AG04449 (cell line): ENCODE measurements at places on chromosomes 7 and 10.

- DNase-seq, result no peak
These were observed 12.4 kb downstream of the KLF6 start for GRCh38 chr10:3772361-3773171.

- no peak for DNase-seq
These were observed 4.5 kb downstream of the ABCB1 start for GRCh38 chr7:87596136-87596535.

DNA sequence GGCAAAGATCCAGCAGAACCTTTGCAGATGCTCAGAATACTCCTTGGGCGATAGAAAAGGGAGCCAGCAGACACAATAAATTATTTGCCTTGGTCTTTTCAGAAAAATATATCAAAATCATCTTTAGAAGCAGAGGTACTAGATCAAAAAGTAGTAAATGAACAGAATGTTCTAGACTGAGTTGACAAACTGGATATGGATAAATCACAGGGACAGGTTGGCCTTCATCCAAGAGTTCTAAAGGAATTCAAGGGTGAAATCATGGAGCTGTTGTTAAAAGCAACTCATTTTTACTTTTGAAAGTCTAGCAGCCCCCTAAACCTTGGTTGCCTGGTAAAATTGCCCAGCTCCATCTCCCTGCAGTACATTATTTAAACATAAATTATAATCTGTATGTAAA, 99.1 kb downstream of the PLCE1 start:
- DNase-seq, result no peak

DNA sequence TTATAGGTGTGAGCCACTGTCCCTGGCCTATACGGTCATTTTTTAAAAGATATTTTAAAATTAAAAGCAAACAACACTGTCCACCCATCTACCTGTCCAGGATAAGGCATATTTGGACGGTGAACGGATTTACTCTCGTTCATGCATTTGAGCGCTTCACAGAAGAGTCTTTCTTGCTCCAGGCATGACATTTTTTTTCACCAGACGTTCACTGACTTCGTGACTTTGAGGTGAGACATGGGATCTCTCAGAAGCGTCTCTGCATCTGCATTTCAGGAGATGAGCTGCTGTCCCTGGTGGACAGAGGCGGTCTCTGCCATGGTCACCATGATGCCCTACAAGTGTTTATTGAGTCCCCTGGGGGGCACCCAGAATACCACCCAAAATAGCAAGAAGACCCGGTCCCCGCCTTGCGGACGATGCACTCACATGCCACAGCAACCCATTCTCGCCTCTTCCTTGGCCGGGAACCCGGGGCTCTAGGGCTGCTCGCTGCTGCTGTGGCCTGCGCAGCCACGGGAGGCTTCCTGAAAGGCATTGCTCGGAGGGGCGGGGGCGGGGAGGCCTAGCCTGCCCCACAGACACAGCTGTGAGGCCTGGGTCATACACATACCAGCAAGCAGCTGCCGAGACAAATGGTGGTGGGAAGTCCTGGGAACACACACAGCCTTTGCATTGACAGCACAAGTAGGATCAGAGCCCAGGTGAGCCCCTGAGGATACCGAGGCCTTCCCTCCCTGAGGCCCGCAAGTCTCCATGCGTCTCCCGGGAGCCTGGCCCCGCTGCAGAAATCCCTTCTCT, 84.4 kb downstream of the RGS10 start:
- DNase-seq, result no peak

DNA sequence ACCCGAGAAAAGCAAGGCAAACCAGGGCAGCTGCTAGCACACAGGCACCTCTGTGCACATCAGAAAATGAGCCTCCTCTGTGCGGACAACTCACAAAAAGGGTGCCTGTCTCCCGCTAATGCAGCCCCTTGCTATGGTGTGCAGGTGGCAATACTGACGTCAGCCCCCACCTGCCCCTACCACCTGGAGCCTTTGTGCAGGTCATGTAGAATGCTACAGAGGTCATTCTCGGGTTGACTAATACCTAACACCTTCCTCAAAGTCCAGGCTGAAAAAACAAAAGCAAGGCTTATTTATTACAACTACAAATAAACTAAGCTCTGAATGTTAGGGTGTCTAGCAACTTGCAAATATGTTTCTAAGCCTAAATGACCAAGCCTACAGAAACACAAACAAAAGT, 13.9 kb downstream of the PIP4K2A start:
- DNase-seq, result no peak

- no peak for DNase-seq
These were observed 147.5 kb upstream of the FRMD4A start for GRCh38 chr10:14478201-14478600.

GRCh38 chr7:51276967-51277366, 39.6 kb downstream of the COBL start:
- no peak for DNase-seq

- peak; percentile 56 for DNase-seq
These were observed 37.7 kb upstream of the ODAD2 start for GRCh38 chr10:28036587-28036986.

DNA sequence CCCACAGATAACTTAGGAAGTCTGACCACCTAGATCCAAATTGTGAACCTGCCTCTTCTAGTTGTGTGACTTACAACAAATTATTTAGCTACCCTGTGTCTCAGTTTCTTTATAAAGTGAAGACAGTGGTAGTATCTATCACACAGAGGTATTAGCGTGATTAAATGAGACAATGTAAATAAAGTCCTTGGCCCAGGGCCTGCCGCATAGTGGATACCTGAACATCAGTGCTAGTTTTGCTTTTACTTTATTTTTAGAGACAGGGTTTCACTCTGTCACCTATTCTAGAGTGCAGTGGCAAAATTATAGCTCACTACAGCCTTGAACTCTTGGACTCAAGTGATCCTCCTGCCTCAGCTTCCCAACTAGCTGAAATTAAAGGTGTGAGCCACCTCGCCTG, 177.1 kb downstream of the CDK14 start:
- no peak for DNase-seq

GRCh38 chr7:2819161-2819953, 24.8 kb downstream of the GNA12 start:
- no peak for DNase-seq

- DNase-seq, result no peak
These were observed 19.6 kb downstream of the C10orf62 start for GRCh38 chr10:97608991-97609561.

DNA sequence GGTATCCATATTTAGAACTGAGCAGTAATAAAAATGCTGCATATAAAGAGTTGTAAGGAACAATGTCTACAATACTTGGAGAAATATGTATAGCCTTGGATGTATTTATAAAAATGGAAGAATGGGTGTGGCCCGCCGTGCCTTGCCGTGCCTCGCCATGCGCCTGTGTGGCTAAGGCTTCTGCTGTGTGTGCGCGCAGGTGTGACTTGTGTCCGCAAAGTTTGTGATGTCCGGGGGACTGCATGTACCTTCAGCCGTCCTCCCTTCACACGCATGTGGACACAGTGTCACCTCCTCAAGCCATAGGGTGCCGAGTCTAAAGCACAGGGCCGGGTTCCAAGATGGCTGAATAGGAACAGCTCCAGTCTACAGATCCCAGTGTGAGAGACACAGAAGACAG, 9.8 kb downstream of the SAMD9 start:
- DNase-seq, result no peak

DNA sequence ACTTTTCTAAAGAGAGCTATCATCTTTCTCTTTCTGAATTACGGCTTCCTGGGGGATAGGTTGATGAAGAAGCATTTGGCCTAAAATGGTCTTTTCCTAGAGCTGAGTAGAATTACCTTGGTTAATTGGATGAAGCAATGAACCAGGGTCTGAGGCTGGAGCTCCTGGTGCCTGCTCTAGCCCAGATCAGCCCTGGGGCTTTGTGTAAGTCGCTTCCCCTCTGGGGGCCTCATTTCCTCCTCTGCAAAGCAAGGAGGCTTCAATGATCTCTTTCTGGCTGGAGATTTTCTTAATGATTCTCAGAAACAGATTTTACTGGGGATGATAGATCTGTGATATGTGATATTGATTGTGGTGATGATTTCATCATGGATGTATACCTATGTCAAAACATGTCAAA, 3.5 kb upstream of the CPA2 start:
- no peak for DNase-seq

DNA sequence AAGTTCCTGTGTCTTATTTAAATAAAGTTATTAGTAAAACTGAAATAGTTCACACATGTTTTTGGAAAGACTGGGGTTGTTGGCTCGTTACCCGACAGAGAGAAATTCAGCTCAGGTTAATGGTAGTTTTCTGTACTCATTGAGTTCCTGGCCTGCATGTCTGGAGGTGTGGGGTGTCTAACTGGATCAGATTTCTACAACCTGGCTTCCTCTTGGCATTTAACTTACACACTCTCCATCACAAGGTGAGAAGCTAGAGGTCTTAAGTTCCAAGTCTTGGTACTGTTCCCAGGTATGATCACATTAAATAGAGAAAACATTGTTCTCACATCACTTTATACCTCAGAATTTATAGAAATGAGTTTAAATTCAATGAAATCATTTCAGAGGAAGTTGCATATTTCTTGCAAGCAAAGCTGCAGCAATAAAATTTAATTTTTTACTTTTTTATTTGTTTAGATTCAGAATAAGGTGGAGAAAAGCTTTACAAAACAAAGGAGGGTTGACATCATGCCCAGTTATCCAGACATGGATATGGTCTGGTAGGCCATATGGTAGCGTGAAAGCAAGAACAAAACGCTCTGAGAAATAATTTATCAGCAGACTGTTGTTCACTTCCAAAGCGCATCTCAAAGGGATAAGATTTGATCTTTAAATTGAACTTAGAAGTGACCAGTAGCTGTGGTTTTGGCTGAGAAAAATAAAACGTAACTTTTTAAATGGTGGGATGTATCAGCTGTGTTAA, 120.6 kb downstream of the GLCCI1 start:
- DNase-seq, result no peak

DNA sequence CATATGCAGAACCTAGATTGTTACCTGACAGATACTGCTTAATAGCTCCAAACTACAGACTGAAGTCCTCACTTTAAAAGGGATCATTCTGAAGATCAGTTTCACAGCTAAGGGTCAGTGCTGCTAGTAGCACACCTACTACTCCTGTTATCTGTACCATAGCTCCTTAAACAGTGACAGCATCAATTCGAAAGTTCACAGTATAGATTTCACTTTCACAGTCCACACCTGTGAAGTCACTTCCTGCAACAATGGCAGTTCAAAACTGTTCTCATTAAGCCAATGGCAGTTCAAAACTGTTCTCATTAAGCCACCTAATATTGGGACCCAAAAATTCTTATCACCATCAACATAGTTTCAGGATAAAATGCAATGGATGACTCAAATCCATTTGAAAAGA, 10.7 kb upstream of the FHIP2A start:
- no peak for DNase-seq

DNA sequence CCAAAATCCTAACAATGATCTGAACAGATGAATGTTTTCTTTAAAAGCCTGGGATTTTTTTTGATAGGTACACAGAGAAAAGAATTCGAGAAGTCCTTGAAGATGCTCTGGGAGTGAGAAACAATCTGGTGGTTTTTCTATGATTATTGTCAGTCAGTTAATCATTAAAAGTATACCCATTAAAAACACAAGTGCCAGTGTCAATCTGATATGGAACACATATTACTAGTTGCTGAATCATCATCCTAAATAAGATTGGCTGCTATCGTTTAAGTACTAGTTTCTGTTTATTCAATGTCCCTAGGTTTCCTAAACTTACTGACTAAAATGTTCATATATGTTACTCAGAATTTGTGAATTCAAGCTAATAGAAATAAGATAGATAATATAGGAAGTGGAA, 16.1 kb downstream of the COL28A1 start:
- DNase-seq, result no peak

GRCh38 chr7:140403878-140404564, at the start of gene RAB19:
RAB19 (plus strand) TSS chr7:140404058; CDS start chr7:140407647, 3,589 bp downstream.
- no peak for DNase-seq
